ENCODE measurements at places on chromosomes 5 and 9.

GRCh38 chr9:127805620-127806019 lies 2.9 kb downstream of the FPGS start:
- no peak for DNase-seq

- DNase-seq = peak; percentile 76
These were observed 79.4 kb downstream of the ESM1 start for GRCh38 chr5:54905942-54906537.

GRCh38 chr5:31888564-31888963 lies 249.6 kb downstream of the PDZD2 start:
- DNase-seq = no peak

GRCh38 chr5:157370967-157371366 lies 89.0 kb upstream of the NIPAL4 start:
- no peak for DNase-seq

- no peak for DNase-seq
These were observed 29.3 kb upstream of the UHRF2 start for GRCh38 chr9:6383551-6384225.

DNA sequence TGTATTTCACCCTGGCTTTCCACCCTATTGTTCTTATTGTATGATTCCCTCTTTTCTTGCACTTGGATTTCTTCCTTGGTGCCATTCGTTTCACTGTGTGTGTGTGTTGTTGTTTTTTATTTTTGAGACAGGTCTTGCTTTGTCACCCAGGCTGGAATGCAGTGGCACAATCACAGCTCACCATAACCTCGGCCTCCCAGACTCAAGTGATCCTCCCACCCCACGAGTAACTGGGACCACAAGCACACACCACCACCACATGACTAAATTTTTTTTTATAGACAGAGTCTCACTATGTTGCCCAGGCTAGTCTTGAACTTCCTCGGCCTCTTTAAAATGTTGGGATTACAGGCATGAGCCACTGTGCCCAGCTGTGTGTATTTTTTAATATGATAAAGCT lies 72.0 kb downstream of the MLLT3 start:
- DNase-seq = no peak

- peak; percentile 75 for DNase-seq
These were observed 13.7 kb downstream of the GLRX start for GRCh38 chr5:95808686-95809413.

DNA sequence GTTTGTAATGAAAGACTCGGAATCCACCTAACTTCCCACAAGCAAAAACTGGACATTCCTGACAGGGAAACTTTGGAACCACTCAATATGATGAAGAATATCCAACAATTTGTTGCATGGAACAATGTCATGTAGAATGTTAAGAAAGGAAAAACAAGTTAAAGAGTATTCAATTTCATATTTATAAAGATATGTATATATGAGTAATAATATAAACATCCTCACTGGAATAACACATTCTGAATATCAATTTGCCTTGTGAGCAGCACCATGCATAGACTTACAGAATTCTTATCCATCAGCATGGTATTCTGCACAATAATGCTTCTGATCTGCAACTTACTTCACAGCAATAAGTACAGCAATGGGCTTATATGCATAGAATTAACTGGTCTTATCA lies 650.3 kb downstream of the SEMA5A start:
- no peak for DNase-seq

DNA sequence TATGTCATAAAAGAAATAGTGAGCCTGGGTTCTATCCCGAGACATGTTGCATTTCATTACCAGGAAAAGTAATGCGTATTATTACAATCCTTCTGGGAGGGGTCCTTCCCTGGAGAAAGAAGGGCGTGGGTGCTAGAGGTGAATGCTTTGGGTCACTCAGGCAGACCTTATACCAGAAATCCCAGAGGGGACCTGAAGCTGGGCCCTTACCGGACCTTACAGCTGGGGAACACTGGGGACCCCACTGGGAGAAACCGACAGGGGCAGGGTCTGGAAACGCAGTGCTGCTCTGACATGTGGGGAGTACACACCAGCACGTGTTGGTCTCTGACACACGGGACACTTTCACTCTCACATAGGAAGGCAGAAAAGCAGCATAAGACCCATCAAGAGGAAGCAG lies 71.3 kb downstream of the LMNB1 start:
- no peak for DNase-seq

DNA sequence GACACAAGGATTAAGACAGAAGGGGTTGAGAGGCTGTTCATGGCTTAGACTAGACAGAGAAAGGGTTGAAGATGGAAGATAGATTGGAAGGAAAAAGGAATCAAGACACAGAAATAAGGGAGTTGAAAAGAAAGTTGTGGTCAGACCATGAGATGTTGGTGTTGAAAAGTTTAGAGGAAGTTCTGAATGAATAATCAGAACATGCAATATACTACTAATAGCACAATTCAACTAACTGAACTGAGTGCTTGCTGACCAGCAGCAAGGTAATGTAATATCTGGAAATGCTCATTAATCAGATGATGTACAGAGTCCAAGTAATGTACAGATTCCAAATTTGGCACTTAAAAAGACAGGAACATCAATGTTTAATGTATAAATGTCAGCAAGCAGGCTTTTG lies 10.6 kb upstream of the NNT start:
- no peak for DNase-seq

DNA sequence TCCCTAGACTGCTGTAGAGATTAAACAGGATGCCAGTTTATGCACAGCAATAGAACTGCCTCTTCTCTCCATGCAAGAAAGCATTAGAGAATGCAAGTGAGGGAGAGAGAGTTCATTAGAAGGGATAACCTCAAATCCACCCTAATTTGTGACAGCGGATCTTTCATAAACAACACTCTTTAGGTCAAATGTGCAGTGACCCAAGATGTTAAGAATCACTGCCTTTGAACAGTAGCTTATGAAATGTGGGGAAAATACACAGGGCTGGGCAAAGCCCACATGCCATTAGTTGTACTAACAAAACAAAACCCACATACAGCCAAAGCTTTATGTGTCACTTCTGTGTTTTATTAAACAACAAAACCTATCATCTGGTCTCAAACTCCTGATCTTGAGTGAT lies 36.2 kb upstream of the POU4F3 start:
- DNase-seq = no peak

- DNase-seq = no peak
These were observed 23.9 kb downstream of the SECISBP2 start for GRCh38 chr9:89342213-89342612.

GRCh38 chr5:66277981-66278380 lies 133.9 kb downstream of the SREK1 start:
- no peak for DNase-seq

DNA sequence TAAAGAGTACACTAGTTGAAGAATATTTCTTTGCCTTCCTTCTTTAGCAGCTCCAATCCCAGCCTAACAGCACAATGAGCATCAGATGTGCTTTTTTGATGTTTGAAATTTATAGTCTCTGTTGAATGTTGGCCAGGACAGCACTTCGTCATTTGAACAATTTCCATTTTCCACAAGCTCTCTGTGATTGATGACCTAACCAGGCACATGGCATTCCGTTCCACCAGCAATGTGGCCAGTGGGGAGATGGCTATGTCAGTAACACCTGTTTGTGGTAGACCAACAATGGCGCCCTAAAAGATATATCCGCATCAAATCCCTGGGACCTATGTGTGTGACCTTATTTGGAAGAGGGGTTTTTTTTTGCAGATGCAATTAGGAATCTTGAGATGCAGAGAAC lies 66.8 kb downstream of the PALM2AKAP2 start:
- no peak for DNase-seq

DNA sequence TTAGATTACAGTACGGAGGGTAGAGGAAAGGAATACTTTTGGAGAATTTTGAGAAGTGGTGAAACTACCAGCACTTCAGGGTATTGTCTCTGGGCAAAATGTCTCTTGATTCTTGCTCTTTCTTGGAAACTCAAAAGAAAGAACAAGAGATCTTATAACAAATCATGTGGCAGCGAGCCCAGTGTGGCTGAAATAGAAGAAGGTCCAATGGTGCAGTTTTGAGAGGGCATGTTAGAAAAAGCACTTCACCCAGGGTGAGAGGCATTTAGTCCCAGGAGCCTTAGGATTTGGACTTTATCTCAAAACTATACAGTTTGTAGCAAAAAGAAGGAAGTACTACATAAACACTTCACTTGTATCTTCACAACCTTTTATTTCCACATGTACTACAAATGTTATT lies 39.4 kb downstream of the NNT start:
- DNase-seq = no peak

DNA sequence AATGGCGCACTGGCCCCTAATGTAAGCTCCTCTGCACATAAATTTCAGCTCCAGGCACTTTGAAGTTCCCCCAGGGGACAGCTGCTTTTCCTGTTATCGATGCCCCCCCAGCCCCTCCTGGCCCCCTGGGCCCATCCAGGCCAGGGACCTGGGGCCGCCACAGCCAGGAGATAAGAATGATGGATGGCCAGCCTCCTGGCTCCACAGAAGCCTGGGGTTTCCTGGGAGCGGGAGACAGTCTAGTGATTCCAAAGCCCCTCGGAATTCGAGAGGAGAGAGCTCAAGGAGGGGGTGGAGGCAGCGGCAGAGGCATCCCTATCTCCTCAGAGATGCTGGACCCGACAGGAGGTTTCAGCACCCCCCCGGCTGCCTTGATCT lies 98.4 kb upstream of the HAND1 start:
- DNase-seq = no peak

DNA sequence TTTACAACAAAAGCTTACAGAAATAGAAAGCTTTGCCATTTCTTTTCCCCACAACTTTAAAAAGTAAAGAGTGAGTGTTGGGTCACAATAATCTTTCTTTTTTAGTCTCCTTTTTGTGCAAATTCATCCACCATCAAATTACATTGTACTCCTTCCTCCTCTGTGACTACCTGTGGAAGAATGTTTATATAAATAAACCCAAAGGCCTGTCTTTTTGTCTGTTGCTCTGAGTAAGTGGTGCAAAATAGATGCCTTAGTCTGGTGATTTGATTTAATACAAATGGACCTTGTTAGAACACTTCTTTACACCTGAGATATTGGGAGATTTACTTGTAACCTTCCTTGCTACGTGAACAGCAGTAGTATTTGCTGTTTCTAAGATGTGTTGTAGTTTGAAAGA lies 53.5 kb upstream of the TAF11L2 start:
- DNase-seq = no peak

DNA sequence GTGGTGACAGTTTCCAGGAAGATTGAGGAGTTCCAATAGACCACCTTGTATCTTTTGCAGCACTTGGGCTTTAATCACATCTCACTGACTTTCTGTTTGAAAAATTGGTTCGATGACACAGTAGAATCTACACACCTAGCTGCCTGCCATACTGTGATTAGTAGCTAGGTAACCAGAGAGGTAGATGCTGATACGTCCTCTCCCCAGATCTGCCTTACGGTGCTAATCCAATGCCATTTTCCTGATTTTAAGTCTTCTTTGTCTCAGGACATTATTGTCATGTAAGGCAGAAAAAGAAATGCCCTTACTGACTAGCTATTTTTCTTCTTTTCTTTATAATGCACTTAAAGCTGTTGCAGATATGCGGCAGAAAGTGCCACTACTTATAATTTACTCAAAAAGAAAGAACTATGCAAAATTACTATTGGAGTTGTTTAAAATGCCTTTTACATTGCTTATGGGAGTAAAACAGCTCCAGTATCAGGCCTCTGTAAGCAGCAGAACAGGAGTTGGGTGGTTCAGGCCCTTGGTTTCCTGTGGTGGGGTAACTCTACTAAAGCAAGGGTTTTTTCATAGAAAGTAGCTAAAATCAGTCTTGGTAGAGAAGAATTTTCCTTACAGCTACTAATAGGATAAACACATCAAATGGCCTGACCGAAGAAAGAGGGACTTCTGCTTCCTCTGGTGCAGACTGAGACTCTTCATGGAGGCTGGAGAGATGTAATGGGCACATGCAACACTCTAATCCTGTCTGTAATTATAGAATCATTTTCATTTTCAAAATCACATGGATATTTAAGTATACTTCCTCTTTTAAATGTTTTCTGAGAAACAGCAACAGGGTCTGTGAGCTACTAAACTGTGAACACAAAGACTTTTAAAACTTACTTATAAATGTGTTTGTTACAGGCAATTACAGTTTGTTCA lies 177.2 kb downstream of the MAPKAP1 start:
- DNase-seq = no peak

- DNase-seq = no peak
These were observed 62.3 kb upstream of the STXBP1 start for GRCh38 chr9:127549751-127550150.

DNA sequence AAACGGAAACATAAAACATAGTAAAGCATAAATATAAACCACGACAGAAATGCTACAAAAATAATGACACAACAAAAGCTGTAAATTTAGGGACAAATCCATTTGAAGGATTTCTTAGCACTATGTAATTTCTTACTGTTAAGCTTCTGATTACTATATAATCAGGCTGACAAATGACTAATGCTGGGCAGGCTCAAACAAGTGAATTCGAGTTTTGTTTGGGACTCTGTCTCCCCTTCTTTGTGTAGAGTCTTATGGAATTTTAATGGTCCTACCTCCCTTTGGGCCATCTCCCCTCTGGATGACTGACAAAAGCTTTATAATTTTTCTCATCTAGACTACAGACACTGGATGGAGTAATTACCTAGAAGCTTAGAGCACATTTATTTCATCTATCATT lies 24.6 kb upstream of the KIF2A start:
- no peak for DNase-seq

GRCh38 chr5:31086839-31087415 lies 106.6 kb upstream of the CDH6 start:
- no peak for DNase-seq

- DNase-seq = no peak
These were observed 2.4 kb upstream of the CDO1 start for GRCh38 chr5:115818821-115819220.

- DNase-seq = no peak
These were observed 975 bp upstream of the NXNL2 start for GRCh38 chr9:88533951-88534455.

GRCh38 chr5:141879941-141880738 lies 1.9 kb upstream of the PCDH1 start:
- no peak for DNase-seq

DNA sequence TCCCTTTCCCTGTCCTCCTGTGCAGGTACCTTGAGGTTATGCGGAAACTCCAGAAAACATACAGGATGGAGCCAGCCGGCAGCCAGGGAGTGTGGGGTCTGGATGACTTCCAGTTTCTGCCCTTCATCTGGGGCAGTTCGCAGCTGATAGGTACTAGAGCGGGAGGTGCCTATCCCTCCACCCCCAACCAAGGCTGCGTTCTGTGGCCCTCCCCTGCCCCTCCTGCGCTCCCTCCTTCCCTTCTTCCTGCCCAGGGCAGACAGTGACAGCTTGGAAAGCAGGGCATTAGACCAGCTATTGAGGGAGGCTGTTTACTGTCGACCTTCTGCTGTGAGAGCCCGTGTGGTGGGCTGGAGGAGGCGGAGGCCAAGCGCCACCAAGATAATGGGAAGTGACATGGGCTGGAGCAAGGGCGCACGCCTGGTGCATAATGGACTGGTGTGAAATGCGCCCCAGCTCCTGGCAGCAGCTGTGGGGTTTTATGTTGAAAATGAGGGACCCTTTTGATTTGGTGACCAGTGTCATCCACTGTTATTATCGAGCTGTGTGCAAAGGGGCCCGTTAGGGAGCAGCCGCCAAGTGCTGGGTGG lies 25.3 kb downstream of the PTPA start:
- no peak for DNase-seq

GRCh38 chr5:307794-308579 lies 13.5 kb upstream of the AHRR start:
- DNase-seq = no peak

GRCh38 chr9:26863074-26863473 lies 29.5 kb downstream of the CAAP1 start:
- no peak for DNase-seq

- DNase-seq = no peak
These were observed 64.3 kb upstream of the CAMK4 start for GRCh38 chr5:111159845-111160244.

GRCh38 chr5:115458003-115458409 lies 86.6 kb downstream of the FEM1C start:
- DNase-seq = no peak
